ENCODE measurements at places on chromosomes 4 and X.
A peak's percentile ranks its signal among the peaks of the same experiment; 100 is the strongest.

DNA sequence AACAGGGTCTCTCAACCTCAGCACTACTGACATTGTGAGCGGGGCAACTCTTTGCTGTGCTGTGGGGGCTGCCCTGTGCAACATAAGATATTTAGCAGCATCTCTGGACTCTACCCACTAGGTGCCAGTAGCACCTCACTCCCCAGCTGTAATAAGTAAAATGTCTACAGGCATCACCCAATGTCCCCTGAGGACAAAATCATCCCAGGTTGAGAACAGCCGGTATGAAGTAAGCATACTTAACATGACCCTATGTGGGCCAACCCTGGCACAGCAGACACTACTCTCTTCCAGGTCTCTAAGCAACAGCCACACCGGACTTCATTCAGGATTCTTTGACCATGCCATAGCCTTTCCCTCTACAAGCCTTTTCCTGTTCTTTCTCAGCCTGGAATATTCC, 10.5 kb upstream of the MGST2 start:
- no peak for DNase-seq

- DNase-seq: no peak
Measured at GRCh38 chrX:67538383-67538782, 5.4 kb upstream of the AR start.

- no peak for DNase-seq
Measured at GRCh38 chr4:40264995-40265909, 68.4 kb downstream of the RHOH start.

DNA sequence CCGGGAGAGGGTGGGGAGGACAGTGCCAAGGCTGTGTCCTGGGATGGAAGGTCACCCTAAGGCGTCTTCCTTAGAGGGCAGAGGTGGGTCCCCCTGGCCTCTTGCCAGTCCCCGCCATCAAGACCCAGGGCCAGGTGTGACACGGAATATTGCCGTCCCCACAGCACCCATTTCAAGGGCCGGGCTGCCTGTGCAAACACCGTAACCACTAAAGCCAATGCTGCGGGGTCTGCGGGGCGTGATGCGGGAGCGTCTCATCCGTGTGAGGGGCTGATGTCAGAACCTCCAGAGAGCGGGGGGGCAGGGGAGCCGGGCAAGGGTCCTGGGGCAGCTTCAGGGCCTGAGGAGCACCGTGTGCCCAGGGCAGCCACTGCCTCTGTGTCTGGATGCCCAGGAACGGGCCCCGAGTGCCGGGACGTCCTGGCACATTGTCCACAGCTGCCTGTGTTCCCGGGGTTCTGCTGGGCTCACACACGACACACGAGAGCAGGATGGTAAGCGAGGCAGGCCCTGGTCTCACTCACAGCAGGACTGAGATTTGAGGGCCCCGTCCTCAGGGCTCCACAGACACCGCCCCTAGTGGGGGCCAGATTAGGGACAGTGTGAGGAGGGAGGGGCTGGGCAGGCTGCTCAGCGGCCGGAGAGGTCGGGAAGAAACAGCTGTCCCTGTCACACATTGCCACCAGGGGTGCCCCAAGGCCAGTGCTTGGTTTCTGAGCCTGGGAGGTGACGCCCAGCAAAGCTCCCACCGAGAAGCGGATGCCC, 29.2 kb downstream of the NKX1-1 start:
- DNase-seq: no peak

- DNase-seq: no peak
Measured at GRCh38 chr4:124025000-124025399, 628.4 kb downstream of the SPRY1 start.

DNA sequence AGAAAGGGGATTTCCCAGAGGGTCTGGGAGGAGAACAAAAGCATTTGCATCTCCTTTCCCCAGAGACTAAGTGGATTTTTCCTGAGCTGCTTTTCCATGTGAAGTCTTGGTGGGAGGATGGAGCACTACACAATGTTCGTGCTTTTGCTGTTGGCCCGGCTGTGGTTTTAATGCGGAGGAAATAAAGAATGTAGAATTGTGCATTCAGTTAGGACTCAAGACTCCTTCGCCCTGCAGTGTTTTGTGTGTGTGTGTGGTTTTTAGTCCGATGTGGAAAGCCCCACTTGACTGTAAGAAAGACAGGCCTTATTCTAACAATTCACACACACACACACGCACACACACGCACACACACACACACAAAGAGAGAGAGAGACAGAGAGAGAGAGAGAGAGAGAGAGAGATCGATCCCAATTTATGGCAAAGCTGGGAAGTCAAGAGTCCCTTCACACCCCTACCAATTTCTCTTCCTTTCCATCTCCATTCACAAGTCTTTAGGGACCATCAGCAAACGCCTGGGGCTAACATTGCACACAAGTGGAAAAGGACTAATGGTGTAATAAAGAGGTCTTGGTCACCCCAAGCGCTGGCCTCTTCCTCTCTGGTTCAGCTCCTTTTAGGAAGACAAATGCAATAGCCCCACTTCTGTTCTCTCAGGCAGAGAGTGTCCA, 44.2 kb downstream of the CLDN34 start:
- DNase-seq: no peak

- DNase-seq: no peak
Measured at GRCh38 chr4:7629501-7630254, 194.9 kb upstream of the PSAPL1 start.

GRCh38 chr4:103075435-103075893, 1.1 kb downstream of the SLC9B2 start:
- DNase-seq: no peak

DNA sequence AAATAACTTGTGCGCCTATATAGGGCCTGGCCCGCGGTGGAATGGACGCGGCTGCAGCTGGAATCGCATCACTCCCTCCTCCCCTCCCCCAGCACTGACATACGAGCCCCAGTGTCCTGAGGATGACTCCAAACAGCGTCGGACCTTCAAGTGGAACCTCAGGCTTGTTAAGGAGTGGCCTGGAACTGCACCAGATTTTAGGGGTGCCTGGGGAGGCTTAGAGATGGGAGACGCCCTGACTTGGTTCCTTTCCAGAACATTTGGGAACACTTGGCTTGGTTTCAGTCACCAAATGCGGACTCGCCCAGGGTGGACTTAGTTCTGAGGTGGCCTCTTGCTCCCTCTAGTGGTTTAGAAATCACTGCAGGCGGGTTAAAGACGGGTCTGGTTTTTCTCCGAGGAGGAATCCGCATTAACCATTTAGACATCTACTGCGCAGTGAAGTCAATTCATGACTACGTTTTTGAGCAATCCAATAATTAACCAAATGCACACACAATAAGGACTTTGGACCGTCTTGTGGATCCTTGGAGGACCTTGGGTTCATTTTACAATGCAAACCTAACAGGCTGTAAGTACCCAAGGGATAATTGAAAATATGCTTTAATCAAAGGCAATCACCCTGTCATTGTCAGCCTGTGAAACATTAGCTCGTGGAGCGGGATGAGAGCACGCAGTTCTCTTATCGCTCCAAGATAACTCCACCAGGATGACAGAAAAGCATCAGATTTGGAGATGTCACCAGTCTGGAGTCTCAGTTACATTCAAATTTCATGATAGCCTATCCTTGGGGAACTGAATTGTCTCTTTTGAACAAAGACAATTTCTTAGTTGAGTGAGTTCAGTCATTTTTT, 11.2 kb upstream of the PDGFRA start:
- DNase-seq: peak; percentile 90

GRCh38 chr4:128574706-128575105, 234.8 kb upstream of the JADE1 start:
- no peak for DNase-seq

DNA sequence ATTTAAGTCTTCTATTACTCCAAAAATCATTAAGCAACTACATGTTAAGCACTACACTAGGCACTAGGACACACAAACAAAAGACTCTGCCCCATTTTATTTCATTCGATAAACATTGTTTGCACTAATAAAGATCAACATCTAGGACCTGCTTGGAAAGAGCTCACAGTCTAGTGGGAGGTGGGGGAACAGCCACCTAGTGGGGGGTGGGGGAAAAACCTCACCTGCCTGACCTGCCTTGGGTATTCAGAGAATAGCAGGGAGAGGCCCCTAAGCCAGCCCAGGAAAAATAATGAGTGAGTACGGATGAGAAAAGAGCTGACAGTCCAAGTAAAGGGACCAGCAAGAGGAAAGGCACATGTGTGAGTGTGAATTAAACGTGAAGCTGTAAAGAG, 52.2 kb downstream of the PRDM5 start:
- no peak for DNase-seq

DNA sequence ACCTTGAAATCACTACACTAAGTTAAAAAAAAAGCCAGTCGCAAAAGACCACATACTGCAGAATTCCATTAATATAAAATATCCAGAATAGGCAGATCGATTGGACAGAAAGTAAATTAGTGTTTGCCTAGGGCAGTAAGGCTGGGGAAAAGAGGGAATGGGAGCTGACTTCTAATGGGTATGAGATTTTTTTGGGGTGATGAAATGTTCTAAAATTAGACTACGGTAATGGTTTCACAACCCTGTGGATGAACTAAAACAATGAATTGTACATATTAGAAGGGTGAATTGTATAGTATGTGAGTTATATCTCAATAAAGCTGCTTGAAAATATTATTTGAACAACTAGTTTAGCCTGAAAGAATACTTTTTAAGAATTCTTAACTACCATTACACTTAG, 6.7 kb upstream of the GPRIN3 start:
- no peak for DNase-seq

DNA sequence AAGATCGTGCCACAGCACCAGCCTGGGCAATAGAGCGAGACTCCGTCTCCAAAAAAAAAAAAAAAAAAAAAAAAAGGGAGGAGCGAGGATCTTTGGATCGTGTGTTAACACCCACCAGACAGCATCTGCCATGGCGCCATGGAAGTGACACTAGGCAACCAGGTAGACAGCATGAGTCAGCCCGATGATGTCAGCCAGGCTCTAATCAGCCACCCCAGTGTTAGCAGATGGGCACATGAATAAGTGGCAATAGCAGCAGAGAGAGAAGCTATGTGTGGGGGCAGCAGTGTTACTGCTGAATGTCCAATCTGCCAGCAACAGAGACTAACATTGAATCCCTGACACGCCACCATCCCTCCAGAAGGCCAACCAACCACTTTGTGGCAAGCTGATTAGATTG, 6.6 kb downstream of the SYN1 start:
- DNase-seq: no peak

DNA sequence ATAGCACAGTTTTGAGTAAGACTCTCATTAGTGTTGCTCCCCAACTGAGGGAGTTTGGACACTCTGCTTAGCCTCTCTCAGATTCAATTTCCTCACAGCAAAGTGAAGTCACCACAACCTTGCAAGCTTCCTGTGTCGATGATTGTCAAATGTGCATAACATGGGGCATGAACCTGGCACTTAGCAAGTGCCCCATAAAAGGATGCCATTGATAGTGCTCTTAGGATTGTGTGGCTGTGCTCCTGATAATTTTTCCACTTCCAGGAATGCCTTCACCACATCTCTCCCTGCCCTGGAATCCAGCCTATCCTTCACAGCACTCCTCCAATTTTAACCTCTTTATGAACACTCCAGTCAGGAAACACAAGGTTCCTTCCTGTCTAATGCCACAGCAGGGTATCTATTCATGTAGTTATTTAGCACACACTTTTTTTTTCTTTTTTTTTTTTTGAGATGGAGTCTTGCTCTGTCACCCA, 309.4 kb downstream of the PPP3CA start:
- DNase-seq: no peak

- DNase-seq: no peak
Measured at GRCh38 chrX:94123062-94123461, 449.1 kb downstream of the FAM133A start.

GRCh38 chrX:39487969-39488330, 609.8 kb downstream of the BCOR start:
- DNase-seq: no peak

All from AG09319 (cell line).